ENCODE measurements at places on chromosomes 3 and 15.
A peak's percentile ranks its signal among the peaks of the same experiment; 100 is the strongest.

DNA sequence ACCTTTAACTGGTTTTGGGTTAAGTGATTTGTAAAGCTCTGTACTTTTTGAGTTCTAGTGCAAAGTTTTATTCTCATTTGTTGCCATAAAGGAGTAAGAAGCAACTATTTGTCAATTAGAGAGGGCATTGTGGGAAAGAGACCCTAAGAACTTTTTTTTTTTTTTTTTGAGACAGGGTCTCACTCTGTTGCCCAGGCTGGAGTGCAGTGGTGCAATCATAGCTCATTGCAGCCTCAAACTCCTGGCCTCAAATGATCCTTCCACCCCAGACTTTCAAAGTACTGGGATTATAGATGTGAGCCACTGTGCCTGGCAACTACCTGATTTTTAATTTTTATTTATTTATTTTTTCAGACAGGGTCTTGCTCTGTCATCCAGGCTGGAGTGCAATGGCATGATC lies 4.9 kb downstream of the CHP1 start:
- no peak for DNase-seq

- no peak for DNase-seq
These were observed 108.8 kb upstream of the RAD18 start for GRCh38 chr3:9071936-9072666.

GRCh38 chr15:39127925-39128617 lies 452.8 kb upstream of the THBS1 start:
- DNase-seq, result peak; percentile 54

- DNase-seq, result no peak
These were observed 64.3 kb downstream of the KLF13 start for GRCh38 chr15:31390777-31391486.

DNA sequence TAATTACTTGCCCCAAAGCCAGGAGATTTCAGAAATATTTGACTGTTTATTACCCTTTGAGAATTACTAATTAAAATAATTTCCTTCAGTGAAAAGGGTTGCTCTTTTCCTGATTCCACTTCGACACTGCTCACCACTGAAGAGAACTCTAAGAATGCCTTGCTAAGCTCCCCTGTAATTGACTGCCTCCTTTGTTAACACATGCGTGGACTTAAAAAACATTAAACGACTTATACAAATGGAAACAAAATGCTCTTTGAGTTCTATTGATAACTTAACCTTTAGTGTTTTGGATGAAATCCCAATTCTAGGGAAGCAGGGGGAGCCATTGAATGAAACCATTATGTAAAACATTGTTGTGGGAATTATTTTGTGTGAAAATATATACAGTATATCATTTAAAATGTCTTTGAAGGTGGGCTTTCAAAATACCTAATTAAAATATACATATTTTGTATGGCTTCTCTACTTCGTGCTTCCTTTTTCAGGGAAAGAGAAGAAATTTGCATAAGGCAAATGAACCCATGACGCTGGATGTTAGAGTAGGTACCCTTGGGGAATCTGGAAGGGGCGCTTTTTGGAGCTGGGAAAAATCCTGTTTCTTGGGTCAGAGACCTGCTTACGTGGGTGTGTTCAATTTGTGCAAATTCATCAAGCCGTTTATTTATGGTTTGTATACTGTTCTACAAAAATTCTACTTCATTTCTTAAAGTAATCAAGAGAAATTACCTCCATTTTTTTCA lies 64.2 kb downstream of the WWTR1 start:
- no peak for DNase-seq

GRCh38 chr3:151816091-151816604 lies 2.2 kb downstream of the AADAC start:
- DNase-seq, result peak; percentile 56

- no peak for DNase-seq
These were observed 540.1 kb downstream of the NR2F2 start for GRCh38 chr15:96870580-96870979.

- no peak for DNase-seq
These were observed 32.5 kb upstream of the ZNF445 start for GRCh38 chr3:44510000-44510368.

GRCh38 chr3:6921066-6921465 lies 60.2 kb downstream of the GRM7 start:
- no peak for DNase-seq

DNA sequence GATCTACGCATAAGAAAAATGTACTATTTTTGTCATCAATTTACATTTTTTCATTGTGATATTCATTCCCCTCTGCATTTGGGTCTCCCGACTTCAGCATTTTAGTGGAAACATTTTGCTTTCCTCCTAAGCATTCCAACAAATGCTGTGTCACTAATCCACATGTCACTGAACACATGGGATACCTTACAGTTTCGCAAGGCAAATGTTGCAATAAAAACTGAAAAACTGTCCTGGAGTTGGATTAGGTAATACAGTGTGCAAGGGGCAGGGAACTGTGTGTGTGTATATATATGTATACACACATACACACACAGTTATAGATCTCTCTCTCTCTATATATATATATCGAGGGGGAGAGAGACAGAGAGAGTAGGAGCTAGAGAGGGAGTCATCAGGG lies 632.2 kb downstream of the MAGI1 start:
- no peak for DNase-seq

DNA sequence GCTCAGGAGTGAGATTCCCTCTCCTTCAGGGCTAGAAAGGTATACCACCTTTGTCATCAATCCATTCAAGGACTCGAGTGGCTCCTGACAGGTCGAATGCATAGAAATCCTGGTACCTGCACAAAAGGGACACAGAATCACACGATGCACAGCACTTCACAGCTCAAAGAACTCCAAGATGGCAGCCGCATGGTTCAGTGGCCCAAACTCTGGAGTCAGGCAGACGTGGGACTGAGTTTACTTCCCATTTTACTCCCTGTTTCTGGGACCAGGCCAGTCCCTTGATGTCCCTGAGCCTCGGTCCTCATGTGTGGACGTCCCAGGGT lies 536 bp downstream of the WDR73 start:
- DNase-seq, result no peak

DNA sequence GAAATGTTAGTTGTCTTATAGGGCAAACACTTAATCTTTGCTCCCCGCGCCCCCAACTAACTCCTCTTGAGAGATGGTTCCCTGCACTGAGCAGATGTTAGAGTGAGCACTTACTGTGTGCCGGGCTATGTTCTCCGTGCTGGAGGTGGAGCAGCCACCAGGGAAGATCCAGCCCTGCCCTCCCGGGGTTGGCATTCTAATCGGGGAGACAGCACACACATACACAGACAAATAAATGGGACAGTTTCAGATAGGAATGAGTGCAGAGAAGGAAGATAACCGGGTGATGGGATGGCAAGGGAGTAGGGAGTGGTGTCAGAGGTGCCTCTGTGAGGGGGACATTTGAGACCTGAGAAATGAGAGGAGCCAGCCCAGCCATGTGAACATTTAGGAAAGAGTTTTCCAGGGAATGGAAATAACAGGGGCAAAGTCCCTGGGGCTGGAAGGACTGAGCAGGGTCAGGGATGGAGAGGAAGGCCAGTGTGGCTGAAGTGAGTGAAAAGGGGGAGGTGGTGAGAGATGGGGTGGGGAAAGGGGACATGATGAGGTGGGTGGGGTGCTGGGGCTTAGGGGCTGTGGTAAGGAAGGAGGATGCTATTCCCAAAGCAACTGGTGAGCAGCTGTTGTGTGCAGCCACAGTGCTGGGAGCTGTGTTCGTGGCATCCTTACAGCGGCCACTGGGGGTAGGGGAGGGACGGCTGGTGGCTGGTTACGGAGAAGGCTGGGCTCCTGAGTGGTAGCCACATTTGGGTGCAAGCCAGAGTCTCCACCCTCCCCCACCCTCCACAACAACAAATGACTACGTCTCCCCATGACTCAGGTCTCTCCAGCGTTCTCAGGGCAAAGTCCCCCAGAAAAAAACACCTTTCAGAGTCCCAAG lies 15.4 kb upstream of the FGD5 start:
- no peak for DNase-seq

- no peak for DNase-seq
These were observed 17.0 kb downstream of the ILDR1 start for GRCh38 chr3:122004991-122005565.

DNA sequence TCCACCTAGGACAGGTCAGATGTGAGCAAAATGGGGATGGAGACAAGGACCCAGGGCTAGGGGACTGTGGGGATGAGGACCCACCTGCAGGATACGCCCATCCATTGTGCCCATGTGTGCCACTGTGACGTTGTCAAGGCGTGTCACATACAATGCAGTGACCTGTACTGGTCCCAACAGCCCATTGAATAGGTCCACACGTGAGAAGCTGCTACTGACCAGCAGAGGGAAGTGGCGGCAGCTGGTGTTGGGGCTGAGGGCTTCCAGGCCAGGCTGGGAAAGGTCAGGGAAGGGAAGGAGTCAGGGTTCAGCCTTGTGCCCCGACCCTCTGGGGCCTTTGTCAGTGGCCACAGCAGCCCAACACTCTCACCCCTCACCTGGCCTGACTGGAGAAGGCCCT lies 4.7 kb downstream of the MST1R start:
- no peak for DNase-seq

DNA sequence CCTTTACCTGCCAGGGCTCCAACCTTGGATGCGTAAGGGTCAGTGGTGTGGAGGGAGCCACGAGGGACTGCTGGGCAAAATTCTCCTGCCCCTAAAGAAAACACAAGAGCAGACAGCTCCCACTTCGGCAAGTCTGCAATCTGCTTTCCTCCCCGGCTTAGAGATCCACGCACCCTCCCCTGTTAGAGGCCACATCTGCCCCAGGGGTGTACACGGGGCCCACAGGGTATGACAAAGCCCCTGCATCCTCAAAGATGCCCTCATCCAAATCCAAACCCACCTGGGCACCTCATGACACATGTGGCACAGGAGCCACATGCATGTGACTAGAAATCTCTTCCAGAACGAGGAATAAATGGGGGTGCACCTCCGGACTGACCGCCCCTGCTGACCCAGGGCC lies 25.5 kb downstream of the ZXDC start:
- no peak for DNase-seq

GRCh38 chr3:188358787-188359493 lies 205.0 kb downstream of the LPP start:
- no peak for DNase-seq
